ENCODE measurements at places on chromosomes 2 and 18.

DNA sequence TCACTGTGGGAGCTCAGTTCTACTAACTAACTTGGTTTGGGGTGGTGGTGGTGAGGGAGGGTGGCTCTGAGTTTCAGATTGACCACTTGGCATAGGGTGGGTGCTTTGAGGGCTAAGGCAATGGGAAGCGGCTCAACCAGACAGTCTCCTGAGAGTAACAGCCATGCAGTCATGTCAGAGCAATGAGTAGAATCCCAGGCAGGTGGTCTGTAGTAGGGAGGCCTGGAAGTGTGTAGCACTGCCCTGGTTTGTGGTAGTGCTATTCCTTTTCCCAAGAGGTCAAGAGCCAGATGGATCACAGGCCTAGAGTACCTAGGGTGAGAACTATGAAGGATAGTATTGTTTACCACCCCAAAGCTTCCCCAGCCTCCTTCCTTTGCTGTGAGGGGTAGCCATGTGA is 18.7 kb upstream of the RAPH1 start:
- no peak for DNase-seq

DNA sequence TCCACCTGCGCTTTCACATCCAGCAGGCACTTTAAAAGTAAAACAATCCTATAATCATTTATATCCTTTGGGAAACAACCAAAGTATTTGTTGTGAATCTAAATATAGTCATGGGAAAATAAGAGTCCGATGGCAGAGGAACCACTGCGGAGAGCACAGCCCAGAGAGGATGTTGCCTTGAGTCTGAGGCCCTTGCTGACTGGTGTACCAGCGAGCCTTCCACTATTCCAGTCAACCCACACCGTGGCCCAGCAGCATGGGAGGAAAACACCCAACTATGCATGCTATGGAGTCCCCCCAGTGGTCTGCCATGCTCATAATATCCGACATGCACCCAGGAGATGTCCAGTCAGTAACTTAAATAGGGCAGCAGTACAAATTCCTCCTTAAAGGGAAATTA is 21.6 kb downstream of the KANSL3 start:
- no peak for DNase-seq

- no peak for DNase-seq
These were observed 492.3 kb downstream of the XIRP2 start for GRCh38 chr2:167380555-167380954.

DNA sequence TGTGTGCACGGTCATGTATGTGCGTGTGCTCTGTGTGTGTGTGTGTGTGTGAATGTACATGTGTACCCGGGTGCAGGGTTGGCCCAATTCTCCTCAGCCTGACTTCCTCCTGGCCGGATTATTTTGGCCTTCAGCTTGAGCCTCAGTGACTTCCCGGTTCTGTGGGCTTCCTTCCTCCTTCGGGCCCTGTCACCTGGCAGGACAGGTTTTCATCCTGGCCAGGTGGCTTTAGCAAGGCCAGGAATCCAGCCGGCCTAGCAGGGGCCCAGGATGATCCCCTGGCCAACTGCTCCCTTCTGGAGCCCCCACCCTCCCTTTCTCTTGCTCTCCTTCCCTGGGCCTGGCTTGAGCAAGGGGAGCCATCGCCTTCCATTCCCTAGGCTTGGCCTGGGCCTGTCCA is 140.5 kb downstream of the INHBB start:
- DNase-seq, result no peak

GRCh38 chr2:236811062-236811656 is 241.5 kb downstream of the ACKR3 start:
- DNase-seq, result no peak

DNA sequence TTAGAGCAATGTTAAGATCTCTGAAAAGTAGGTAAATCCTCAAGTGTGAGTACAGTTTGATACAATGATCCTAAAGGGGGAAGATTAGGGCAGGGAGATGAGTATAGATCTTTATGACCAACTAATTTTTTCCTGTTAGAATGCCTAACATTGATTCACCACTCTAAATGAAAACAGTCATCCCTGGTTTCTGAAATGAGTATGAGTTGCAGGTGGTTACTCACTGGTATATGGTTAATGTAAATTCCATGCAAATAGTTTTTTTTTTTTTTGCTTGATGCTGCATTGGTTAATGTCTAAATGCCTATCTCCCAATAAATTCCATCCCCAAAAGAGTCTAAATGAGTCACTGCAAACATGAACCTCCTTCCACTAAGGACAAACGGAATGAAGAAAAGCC is 55.0 kb upstream of the SERPINB2 start:
- DNase-seq, result no peak

DNA sequence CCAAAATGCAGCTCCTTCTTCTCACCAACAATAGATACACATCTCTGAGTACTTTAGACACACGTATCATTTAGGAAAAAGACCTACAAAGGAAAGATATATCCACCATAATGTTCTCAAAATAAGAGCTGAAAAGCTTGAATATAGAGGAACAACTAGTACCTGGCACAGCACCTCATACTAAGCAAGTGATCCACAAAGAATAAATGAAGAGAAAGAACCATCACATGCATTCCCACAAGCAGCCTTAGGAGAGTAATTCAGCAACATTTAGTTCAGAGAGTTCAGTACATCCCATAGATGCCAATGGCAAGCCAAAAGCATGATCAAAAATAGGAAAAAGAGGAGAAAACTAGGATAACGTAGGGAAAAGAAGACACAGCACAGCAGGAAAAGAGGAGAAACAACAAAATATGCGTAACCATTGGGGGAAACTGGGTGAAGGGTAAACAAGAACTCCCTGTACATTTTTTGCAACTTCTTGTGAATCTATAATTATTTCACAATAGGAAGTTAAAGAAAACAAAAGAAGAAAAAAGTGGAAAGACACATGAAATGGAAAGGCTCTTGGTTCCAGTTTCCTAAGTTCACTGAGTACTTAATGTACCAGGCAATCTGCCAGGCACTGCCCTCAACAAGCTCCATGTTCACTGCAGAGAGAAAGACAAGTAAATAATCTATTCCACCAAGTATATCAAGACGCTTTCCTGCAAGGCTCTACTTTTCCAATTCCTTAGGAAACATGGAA is 22.3 kb downstream of the CLASP1 start:
- DNase-seq, result no peak

GRCh38 chr2:23429036-23429435 is 44.1 kb downstream of the KLHL29 start:
- DNase-seq, result no peak

GRCh38 chr2:192379736-192380135 is 185.0 kb upstream of the TMEFF2 start:
- DNase-seq, result no peak

- DNase-seq, result no peak
These were observed 174.2 kb upstream of the LHCGR start for GRCh38 chr2:48929571-48930301.

DNA sequence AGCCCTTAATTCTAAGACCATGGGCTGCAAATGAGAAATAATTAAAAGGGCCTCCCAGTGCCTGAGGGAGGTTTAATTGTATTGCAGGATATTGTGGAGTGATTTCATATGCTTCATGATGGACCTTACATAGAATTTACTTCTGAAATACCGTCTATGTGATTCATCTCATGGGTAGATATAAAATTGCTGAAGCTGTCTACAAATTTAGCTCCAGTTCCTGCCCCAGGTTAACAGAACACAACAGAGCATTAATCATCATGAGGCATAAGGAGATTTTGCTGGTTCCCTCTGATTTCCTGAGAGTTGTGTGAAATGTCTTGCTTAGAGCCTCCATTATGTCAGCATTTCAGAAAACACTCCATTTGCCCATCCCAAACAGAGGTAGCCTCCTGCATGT is 770 bp downstream of the UPP2 start:
- no peak for DNase-seq

DNA sequence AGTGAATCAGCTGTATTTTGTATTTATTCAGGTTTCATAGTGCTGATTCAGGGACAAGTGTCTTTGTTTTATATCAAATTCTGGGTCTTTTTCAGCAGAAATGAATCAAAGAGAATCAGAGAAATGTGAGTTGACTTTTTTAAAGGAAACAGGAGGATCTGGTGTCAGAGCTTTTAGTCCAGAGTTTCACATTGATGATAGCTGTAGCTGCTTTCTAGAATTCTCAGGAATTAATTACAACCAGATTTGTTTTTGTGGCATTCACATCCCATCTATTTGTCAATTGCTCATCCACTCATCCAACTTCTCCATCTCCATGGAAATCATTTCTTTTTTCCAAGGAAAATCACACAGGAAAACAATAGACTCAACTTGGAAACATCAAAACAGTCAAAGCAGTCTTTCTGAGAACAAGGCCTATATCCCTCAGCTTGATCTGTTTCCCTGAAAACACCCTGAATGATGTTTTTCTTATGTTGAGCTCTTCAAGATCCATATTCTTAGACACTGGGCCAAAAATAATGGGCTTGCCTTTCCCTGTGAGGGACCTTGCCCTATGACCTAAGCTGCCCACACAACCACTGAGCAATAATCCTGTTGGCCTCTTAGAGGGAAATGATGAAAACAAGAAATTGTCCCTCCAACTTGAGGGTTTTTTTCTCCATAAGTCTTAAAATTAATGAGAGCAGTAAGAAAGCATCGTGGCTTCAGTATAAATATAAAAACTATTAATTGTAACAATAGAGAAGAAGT is 249.5 kb upstream of the FN1 start:
- DNase-seq, result no peak

DNA sequence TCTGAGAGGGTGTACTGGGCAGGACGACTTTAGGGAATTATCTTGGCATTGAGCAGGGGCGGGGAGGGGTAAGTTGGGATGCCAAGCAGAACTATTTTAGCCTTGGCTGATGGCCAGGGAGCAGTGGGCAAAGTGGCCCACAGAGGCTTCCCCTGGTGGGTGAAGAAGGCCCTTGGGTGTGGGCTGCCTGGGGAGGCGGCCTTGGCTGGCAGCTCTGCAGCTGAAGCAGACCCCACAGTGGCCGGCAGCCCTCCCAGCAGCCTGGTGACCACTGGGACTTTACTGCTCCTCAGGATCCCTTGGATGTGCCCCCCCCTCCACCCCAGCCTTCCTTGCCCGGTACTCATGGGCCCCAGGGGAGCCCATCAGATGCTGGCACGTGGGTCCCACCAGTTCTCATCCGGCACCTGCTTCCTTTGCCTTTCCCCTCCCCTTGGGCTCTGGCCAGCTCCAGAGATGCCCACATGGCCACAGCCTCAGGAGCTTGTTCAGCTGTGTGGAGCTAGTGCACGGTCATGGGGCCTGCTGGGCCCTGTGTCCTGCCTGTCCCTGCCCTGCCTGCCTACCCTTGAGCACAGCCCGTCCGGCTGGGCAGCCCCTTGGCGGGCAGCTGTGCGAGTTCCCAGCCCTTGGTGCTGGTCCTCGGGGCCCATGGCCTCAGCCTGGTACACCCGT is 122.1 kb upstream of the HS6ST1 start:
- DNase-seq, result peak; percentile 9

- DNase-seq, result peak; percentile 63
These were observed 68.0 kb downstream of the ZFP36L2 start for GRCh38 chr2:43158259-43158880.

- DNase-seq, result no peak
These were observed 86.6 kb downstream of the PTH2R start for GRCh38 chr2:208493186-208493585.

GRCh38 chr18:23351521-23351920 is 101.6 kb upstream of the RIOK3 start:
- DNase-seq, result no peak

- no peak for DNase-seq
These were observed 198.7 kb downstream of the MYCN start for GRCh38 chr2:16138811-16139662.

GRCh38 chr18:28175150-28175929 is 1.6 kb downstream of the CDH2 start:
- no peak for DNase-seq

- DNase-seq, result no peak
These were observed 166.6 kb upstream of the HNMT start for GRCh38 chr2:137797641-137798040.

- DNase-seq, result no peak
These were observed 14.7 kb downstream of the RRM2 start for GRCh38 chr2:10137053-10137843.

GRCh38 chr2:144376926-144377325 is 143.0 kb downstream of the ZEB2 start:
- DNase-seq, result no peak

DNA sequence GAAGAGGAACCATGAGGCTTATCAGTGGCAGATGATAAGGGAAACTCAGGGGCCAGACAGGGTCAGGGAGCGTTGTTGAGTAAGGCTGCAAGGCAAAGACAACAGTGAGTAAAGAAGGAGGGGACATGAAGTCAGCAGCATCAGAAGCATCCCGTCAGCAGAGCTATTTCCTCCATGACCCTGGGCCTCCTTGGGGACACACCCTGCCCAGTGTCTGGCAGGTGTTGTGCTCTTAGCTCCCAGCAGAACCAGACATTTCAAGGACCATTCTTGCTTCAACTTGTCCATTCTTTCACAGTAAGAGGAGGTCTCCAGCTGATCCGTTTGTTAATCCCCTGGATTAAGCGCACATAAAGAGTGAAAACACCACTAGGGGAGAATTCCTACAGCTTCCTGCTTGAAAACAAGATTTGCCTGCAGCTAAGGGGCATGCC is 88.7 kb upstream of the MEIS1 start:
- DNase-seq, result no peak

- DNase-seq, result no peak
These were observed 353.6 kb downstream of the KIAA1328 start for GRCh38 chr18:37182340-37183135.

DNA sequence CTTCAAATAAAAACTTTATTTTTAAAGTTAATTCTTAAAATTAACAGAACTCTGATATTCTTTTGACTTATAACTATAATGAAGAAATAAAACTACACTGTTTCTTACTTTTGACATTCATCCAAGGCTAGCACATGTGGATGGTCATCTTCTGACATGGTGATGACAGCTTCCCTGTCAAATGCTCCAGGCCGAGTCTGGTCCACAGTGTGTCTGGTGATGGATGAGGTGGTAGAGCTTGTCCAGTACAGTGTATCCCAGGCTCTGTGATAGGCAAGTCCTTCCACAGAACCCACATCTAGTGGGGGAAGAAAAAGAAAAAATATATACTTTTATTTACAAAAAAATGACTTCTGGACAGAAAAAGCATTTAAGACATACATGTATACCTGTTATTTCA is 1529.5 kb downstream of the LRP1B start:
- DNase-seq, result no peak

DNA sequence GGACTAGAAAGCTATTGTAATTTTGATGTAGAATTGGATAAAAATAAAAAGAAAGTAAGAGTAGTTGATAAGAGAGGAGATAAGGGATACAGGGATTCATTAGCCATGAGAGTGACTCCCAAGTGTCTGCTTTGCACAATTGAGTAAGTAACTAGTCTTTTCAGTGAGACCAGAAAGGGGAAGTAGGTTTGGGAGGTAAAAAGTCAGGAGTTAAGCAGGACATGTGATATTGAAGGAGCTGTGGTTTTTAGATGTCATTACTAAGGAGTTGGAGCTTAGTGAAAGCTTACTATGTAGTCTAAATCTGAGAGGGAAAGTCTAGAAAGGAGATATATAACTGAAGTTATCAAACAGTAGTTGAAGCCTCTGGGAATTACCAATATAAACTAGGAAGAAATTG is 93.4 kb downstream of the SLC5A7 start:
- DNase-seq, result no peak

- no peak for DNase-seq
These were observed 529.1 kb upstream of the MEX3C start for GRCh38 chr18:51726614-51727013.

GRCh38 chr2:131673400-131674173 is 145.9 kb downstream of the CCDC74A start:
- DNase-seq, result peak; percentile 61

GRCh38 chr18:54284981-54285785 is 15.9 kb downstream of the POLI start:
- DNase-seq, result peak; percentile 18

- DNase-seq, result no peak
These were observed 198.4 kb downstream of the NYAP2 start for GRCh38 chr2:225597911-225598310.

GRCh38 chr2:53582556-53582955 is 185.0 kb upstream of the CHAC2 start:
- DNase-seq, result no peak
